Putamen (tissue), 1 donor: ENCODE measurements at places on chromosomes 1 and 21.

DNA sequence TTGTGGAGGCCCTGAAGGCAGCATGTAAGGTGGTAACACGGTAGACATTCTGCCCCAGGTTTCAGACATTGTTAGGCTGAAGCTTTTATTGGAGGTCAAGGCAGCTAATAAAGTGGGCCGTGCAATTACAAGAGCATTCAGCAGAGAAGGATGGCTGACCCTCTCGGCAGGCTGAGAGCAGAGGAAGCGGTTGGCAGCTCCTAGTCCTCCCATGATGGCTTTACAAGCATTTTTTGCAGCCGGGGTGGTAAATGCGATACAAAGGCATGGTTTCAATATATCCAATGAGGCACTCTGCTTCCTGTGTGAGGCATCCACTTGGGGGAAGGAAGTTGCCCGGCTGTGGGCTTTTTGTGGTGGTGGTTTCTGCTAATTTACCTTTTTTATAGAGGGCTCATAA, 14.6 kb downstream of the KIF26B start:
- no peak for DNase-seq

DNA sequence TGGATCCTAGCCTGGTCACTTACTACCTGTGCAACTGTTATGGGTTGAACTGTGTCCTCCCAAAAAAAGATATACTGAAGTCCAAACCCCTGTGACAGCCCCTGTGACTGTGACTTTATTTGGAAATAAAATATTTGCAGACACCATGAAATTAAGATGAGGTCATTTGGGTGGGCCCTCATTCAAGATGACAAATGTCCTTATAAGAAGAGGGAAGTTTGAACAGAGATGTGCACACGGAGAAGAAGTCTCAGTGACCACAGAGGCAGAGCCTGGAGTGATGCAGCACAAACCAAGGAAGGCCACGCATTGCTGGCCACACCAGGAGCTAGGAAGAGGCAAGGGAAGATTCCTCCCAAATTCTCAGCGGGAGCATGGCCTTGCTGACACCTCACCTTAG, 249.7 kb upstream of the RUNX1 start:
- DNase-seq, result no peak

- DNase-seq, result no peak
These were observed 30.4 kb upstream of the FOXO6 start for GRCh38 chr1:41330588-41331545.

DNA sequence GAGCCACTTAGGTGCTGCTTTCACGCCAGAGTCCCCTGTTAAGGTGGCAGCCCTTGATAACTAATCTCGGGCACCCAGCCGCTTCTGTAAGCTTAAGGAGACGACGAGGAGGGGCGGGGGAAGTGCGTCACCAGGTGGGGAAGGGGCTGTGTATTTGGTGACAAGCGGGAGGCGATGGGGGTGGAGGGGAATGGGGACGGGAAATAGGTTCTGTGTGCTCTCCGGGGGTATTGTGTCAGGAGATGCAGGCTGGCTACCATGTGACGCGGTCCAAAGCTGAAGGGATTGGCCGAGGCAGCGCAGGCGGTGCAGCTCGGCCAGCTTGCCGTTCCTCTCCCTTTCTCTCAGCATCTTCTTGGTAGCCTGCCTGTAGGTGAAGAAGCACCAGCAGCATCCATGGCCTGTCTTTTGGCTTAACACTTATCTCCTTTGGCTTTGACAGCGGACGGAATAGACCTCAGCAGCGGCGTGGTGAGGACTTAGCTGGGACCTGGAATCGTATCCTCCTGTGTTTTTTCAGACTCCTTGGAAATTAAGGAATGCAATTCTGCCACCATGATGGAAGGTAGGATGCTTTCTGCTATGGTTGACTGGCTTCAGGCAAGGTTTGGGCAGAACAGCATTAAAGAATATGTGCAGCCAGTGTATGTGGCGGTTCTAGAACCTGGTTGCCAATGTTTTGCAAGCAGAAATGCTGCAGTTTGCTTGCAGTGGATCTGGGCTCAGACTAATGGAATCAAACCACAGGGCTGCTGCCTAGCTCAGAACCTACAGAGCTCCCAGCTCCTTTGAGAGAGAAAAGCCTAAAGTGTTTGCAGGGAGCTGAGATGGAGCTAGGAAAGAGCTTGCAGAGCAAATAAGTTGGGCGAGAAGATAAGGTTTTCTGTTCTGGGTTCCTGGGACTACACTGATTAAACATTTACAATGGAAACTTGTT, at the start of gene SGIP1:
Gene SGIP1, plus strand, starts transcription at position 350 of the 937 bp plus-strand sequence. Its CDS starts 206 bp downstream, at position 556.
- peak; percentile 85 for DNase-seq

DNA sequence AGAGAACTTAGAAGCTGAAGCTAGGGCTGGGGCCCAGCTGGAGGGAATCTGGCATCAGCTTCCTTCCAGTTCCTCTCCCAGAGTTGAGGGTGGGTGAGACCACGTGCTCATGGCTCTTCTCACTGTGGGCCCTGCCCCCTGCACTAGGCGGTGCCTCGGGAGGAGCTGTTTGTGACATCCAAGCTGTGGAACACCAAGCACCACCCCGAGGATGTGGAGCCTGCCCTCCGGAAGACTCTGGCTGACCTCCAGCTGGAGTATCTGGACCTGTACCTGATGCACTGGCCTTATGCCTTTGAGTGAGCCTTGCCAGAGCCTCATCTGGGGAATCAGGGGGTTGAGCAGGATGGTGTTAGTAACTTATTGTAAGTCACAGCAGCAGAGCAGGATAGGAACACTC, 16.1 kb downstream of the AKR1A1 start:
- no peak for DNase-seq

DNA sequence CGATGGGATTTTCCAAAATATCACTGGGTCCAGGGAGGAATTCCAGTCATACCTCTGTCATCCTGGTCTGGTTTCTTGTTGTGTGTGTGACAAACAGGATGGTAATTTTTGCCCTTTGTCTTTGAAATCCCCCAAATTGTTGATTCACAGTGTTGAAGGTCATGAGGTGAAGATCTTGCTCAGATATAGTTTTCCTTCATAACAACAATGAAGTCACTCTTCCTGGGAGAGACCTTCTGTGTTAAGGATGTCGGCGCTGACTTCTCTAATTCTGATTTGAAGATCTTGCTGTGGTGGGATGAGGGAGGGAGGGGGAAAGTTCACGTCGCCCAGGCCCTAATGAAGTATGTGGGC, 32.2 kb upstream of the MPZL1 start:
- no peak for DNase-seq

- DNase-seq, result no peak
These were observed 42.4 kb upstream of the RBM34 start for GRCh38 chr1:235203428-235203827.

DNA sequence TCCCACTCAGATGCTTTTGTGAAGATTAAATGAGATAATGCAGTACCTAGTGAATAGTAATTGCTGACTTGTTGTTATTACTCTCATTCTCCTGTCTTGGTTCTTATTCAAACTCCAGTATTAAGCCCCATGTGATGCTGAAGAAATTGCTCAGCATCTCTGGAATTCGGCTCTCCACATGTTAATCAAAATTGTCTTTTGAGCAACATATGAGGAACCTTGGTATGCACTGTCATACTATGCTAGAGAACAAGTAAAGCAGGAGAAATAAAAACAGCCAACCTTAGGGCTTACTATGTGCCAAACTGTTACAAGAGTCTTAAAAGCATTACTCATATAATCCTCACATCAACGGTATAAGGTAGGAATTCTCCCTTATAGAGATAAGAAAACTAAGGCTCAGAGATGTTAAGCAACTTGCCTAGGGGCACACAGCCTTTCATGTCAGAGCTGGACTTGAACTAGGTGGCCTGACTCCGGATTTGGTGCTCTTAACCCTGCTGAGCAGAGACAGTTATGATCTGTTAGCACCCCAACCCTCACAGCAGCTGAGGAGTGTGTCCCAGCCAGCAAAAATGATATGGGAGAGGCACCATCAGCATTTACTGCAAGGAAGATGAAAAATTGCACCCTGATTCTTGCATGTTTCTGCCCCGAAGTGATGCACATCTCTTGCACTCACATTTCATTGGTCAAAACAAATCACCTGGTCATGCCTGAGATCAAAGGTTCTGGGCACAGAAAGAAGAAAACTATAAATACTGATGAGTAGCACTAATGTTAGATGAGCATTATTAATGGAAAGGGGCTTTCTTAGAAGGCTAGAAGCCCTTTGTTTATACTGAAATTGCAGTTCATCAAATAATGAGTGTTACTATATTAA, 102.3 kb downstream of the OMA1 start:
- DNase-seq, result no peak

DNA sequence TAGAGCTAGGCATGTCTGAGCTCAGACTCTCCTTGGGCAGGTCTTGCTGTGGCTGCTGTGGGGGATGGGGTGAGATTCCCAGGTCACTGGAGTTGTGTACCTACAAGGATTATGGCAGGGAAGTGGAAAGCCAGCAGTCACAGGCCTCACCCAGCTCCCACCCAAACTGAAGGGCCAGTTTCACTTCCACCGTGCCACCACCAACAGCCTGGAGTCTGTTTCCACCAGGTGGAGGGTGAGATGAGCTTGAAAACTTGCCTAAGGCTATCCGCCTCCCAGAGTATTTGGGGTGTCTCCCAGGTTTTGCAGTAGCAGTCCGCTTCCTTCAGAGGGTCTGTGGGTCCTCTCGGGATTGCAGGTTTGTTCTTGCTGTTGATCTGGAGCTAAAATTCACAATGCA, 327.7 kb downstream of the PTPRC start:
- DNase-seq, result no peak

DNA sequence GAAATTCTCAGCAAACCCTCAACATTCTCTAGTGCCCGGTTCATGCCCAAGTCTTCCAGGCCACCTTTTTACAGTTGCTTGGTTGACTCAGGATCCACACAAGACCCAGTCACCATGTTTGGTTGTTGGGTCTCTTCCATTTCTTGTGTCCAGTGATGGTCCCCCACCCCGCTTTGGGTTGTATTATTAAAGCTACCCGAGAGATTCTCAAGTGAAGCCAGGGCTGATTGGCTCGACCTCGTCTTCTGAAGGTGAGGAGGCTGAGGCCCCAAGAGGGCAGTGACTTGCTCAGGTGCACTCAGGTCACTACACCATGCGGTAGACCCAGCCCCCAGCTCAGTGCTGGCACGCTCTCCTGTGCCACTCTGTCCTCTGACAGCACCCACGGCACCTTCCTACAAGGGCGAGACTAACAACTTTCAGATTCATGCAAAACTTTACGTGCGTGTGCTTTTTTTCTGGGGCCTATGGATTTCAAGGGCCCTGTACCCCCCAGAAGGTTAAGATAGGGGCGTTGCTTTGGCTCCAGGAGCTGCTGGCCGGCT, 50.3 kb downstream of the CAPN9 start:
- DNase-seq, result no peak

DNA sequence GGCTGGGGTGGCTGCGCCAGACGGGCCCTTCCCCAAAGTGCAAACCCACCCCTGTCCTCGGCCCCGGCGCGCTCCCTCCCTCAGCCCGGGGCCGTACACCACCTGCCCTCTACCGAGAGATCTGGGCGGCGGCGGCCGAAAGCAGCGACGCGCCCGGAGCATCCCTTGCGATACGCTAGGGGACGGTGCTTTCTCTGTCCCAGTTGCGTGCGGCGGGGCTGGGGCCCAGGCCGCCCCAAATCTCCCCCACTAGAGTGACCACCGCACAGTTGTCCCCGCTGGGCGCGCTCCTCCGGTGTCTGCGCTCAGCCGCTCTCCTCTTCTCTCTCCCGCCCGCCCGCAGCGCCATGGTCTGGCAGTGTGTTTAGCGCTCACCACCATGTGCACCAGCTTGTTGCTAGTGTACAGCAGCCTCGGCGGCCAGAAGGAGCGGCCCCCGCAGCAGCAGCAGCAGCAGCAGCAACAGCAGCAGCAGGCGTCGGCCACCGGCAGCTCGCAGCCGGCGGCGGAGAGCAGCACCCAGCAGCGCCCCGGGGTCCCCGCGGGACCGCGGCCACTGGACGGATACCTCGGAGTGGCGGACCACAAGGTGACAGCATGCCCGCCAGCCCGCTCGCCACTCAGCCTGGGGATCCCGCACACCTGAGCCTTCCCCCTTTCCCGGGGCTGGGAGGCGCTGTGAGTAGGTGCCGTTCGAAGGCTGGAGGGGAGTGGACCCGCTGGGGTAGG, 1.0 kb downstream of the ST6GALNAC5 start:
- no peak for DNase-seq

DNA sequence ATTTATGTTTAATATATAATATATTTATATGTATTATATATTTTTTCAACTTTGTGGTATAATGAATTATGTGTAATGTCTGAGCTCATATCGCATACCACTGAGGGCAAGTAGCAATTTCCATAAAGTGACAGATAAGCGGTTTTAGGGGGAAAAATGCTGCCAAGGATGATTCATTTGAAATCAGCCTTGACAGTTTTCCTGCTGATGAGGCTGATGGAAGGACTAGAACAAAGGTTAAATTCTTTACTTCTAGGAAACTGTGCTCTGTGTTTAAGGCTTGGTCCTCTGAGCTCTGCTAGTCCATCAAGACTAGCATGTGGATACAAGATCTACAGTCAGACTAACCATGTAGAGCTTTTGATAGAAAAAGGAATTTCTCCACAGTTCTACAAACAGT, 19.3 kb upstream of the DDAH1 start:
- DNase-seq, result no peak

GRCh38 chr1:17605582-17606344, 66.3 kb downstream of the ARHGEF10L start:
- DNase-seq, result no peak

DNA sequence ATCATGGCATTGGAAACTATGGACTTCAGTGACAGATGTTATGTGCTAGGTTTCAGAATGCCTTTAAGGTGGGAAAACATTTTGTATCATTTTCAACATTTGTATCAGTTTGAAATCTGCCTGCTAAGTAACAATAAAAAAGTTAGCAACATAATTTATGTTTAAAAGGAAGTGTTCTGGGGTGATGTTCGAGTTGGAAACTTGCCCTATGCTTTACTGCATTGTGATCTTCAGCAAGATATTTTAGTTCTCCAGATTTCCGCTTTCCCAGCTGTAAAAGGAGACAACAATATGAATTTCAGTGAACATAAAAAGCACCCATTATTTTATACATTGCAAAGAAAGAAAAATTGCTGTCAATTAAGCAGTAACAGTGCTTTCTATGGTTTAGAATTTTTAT, 187.4 kb downstream of the DISC1 start:
- no peak for DNase-seq

DNA sequence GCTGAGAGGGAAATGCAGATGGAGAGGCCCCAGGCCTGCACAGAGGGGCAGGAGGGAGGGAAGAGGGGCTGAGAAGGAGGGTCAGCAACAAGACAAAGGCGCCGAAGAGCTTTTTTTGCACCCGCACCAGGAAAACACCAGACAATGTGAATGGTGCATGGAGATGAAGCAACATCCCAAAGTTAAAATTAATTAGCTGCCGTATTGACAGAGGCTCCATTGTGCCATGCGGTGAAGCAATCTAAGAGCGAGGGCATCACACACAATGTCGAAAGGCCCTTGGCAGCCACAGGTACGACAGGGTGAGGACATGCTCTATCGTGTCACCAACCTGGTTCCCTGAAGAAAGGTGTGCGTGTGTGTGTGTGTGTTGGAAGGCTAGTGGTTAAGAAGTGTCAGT, 41.2 kb downstream of the SSBP3 start:
- DNase-seq, result no peak

DNA sequence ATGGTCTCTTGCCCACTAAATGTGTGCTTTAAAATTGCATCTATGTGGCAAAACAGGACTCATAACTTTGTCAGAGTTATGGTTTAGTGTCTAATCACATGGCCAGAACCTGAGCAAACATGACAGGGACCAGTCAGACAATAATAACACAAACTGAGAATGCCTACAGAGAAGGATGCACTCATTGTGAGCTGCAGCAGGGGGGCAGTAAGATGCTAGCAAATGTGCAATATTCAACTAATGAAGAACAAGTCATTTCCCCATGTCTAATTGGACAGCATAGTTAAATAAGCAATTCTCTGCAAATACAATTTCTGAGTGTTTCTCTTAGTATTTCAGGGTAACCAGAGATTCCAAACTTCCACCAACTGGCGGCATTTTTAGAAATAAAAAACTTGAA, 30.8 kb downstream of the SPAG17 start:
- DNase-seq, result no peak

- DNase-seq, result no peak
These were observed 231.8 kb downstream of the NEGR1 start for GRCh38 chr1:72050551-72050950.
